Liver (tissue), 10 donors: ENCODE measurements at places on chromosomes 13 and 19. TPM values are rescaled to one million over a fixed set of nuclear protein-coding genes. Genes with fewer than 3 reads are reported as not detected.
A peak's percentile ranks its signal among the peaks of the same experiment; 100 is the strongest.

Gene GPR180
- 2.1 TPM for polyA plus RNA-seq

DNA sequence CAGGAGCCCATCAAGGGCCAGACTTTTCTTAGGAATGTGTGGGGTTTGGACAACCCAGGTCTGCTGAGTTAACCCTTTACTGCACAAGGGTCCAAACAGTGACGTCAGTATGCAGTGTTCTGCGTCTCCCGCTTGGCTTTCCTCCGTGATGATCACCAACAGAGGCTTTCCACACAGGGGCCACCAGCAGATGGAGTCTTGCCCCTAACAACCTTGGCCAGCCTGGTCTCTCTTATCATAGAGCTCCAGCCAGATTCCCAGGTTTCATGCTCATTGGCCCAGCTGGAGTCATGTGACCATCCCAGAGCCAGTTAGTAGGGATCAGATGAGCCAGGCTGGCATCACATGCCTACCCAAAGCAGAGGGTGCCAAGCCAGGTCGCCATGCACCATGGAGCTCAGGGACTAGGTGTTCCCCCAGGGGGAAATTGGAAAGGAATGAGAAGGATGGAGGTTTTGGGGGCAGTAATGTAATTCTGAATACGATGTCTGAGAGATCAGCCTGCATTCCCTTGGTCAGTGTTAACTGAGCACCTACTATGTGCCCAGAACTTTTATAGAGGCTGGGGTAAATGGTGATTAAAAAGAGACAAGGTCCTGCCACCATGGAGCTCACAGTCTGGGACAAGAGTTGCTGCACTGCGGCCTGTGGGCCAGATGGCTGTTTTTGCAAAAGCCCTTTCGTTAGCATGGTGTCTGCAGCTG lies 61.2 kb downstream of the MYH14 start:
- DNase-seq = peak; percentile 55

GRCh38 chr19:52948025-52948770 lies 14.5 kb downstream of the ZNF816 start:
- no peak for DNase-seq

DNA sequence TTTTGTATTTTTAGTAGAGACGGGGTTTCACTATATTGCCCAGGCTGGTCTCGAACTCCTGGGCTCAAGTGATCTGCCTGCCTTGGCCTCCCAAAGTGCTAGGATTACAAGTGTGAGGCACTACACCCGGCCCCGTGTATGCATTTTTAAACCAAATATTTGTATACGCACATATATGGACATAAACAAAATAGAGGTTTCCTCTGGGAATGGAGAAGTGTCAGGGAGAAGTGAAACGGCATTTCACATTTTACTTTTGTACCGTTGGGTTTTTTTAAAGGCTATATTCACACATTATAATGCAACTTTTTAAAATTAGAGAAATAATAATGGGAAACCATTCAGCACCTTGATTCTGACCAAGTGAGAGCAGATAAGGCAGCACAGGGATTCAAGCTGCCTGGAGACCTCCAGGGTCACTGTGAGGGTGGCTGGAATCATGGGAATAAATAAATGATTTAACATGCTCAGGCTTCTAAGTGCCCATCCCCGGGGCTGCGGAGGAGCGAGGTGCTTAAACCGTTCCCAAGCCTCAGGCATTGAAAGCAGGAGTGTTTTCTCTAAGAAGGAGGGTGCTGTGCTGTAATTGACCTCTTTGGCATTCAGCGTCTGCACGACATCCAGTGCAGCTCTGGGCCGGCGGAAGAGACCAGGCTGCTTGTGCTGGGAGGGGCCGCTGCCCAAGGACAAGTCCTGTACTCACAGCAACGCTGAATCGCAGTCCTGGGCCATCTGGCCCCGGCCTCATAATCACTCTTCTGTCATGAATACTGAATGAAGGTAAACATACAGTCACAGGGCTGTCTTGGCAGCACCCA lies 24.7 kb downstream of the GPR42 start:
- DNase-seq = no peak

Gene BCKDHA
- 84.3 TPM for polyA plus RNA-seq
